OCI-LY7 (cell line): ENCODE measurements at places on chromosomes 12 and 14.

DNA sequence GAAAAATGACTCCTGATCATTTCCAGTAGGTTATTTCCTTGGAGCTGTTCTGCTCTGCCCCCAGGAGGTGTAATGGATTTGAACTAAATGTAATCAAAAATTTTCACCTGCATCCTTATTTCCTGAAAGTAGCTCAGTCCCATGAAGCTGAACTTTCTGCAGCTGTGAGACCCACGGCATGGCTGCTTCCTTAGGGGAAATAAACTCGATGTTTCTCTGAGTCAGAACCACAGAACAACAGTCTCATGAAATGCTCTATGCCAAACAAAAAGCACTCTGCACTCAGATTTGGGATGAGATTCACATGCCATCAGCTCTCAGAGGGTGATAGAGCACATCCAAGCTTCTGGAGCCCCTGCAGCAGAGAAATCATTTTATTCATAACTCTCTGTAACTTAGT is 224.1 kb upstream of the PLEKHG7 start:
- no peak for DNase-seq

- DNase-seq, result peak; percentile 91
Observed at GRCh38 chr14:76961631-76962302, 66.7 kb downstream of the IRF2BPL start.

GRCh38 chr12:107635139-107635538 is 50.5 kb upstream of the PWP1 start:
- no peak for DNase-seq

- peak; percentile 15 for DNase-seq
Observed at GRCh38 chr12:108337235-108338223, 1.6 kb downstream of the CMKLR1 start.

- DNase-seq, result no peak
Observed at GRCh38 chr14:20760950-20761349, 7.3 kb upstream of the EDDM3B start.

- DNase-seq, result peak; percentile 58
Observed at GRCh38 chr12:93167841-93168492, 209.8 kb upstream of the NUDT4 start.

- no peak for DNase-seq
Observed at GRCh38 chr12:133023566-133023965, 13.7 kb upstream of the ZNF84 start.

DNA sequence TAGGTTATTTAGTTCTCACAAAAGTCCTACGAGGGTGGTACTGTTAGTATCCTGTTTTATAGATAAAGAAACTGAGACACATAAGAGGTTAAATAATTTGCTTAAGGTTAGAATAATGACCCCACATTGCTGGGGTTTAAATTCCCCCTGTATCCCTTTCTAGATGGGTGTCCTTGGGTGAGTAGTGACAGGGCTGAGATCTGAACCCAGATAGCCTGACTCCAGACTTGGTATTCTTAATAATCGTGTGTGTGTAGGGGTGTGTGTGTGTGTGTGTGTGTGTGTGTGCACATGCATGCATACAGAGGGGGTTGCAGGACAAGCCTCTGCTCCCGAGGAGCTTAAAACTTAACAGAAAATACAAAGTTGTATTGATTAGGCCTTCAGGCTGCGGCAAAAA is 96.7 kb upstream of the PSMC1 start:
- DNase-seq, result no peak

- no peak for DNase-seq
Observed at GRCh38 chr14:99513183-99513694, 32.0 kb downstream of the CCNK start.

DNA sequence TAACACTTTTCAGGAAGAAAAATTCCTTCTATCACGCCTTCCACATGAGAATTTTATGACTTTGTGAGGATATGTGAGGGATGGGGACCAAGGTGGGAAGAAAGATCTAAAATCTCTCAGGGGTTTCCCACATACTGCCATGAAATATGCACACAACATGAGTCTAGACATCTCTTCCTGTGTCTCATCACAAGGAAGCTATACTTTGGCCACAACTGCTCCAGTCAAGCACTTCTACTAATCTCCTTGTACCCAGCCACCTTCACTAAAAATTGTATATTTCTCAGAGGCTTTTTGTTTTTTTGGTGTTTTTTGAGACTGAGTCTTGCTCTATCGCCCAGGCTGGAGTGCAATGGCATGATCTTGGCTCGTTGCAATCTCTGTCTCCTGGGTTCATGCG is 3.2 kb downstream of the OSBPL8 start:
- DNase-seq, result peak; percentile 16

DNA sequence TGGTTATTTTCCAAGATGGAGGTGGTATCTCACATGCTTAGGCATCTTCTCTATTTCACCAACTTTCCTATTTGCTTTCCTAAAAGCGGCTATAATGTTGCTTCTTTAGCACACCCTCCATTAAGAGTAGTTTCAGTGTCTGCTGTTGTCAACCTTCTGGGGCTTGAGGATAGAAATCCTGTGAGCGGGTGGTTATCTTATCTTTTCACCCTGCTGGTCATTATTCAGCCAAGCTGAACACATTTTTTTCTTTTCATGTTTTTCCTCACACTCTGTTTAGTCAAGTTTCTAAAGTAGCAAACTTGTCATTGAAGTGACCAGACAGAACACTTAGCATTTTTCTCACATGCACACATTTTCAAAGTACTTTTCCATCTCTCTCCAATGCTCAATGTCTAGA is 104.5 kb downstream of the SLC8A3 start:
- no peak for DNase-seq

- no peak for DNase-seq
Observed at GRCh38 chr12:131458931-131459772, 251.7 kb upstream of the SFSWAP start.

- DNase-seq, result no peak
Observed at GRCh38 chr12:3611860-3612703, 121.1 kb downstream of the PRMT8 start.

GRCh38 chr12:63103494-63104131 is 47.4 kb downstream of the AVPR1A start:
- DNase-seq, result peak; percentile 20

GRCh38 chr14:85418721-85419120 is 111.2 kb upstream of the FLRT2 start:
- no peak for DNase-seq

- peak; percentile 60 for DNase-seq
Observed at GRCh38 chr14:64823305-64823861, 56.3 kb downstream of the SPTB start.

DNA sequence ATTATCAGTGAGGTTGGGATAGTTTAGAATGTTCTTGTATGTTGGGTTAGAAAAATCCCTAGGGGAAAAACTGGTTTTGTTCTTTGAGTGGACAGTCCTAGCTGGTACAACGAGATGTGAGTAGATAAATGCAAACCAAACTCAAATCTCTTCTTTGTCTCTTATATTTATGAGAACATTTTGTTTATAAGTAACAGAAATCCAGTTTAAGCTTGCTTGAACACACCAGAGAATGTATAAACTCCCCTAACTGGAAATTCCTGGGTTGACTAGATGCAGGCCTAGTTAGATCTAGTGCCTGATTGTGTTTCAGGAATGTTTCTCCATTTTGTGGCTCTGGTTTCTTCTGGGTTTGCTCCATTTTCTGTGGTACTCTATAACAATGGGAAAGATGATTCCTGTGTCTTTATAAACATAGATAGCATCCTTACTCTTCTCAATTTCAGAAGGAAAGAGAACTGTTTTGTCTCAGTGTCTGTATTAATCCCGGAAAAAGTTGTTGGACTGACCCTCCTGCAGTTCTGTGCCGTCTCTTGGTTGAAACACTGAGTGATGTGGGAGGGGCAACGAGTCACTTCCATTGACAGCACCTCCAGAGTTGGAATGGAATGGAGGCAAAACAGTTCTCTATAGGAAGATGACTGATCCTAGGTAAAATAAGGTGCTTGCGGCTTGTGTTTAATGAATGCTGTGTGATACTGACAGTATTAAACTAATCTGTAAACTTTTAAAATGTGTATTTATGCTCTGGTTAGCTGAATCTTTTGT is 244.8 kb downstream of the TMTC2 start:
- DNase-seq, result no peak

DNA sequence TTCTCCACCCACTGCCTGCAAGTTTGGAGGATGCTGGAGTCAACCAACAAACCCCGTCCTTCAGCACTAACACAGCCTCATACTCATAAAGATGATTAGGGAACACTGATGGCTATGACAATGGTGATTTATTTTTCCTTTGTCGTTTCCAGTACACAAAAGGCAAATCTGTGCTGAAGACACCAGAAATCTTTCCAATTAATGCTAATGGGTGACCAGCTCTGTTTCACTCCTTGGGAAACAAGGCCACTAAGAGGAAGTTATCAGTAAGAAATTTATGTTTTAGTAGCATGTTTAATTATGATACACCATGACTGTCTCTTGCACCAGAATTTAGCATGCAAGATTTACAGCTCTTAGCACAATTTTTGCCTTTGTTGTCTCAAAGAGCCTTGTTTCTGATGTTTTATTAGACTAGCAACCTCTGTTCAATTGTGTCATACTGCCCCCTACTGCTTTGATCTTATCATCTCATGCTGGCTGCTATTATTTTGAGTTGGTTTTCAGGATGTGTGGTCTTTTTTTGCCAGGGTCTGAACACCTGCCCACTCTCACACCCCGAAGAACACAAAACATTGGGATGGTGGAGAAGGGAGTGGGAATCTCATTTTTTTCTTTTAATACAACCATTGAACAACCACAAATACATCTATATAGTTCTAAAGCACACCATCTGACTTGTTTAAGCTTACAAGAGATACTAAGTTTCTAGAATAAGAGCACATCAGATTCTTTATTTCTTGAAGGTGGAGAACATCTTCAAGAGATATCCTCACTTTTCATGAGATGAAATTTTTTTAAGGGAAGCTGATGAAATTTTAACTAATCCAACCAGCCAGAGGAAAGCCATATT is 160.9 kb downstream of the SPTSSA start:
- DNase-seq, result peak; percentile 42

- DNase-seq, result peak; percentile 3
Observed at GRCh38 chr12:11026118-11026517, 3.7 kb upstream of the TAS2R19 start.

- DNase-seq, result no peak
Observed at GRCh38 chr14:68748691-68749090, 44.2 kb downstream of the ZFP36L1 start.

DNA sequence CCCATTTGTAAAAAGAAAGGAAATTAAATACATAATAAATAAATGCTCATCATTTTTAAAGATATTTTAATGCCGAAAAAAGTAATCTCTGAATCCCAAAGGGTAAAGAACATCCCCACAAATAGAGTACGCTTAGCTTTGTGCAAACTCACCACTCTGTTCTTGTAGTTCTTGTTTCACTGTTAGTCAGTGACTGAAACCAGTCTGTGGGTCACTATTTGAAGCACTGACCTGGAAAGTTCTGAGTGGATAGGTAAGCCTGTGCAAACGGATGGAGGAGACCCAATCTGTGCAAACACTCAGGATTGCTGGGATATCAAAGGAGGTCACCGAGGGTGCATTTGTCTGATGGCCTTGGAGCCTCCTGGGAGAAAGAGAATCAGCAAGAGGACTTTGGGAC is 68.1 kb upstream of the TSPAN11 start:
- no peak for DNase-seq

DNA sequence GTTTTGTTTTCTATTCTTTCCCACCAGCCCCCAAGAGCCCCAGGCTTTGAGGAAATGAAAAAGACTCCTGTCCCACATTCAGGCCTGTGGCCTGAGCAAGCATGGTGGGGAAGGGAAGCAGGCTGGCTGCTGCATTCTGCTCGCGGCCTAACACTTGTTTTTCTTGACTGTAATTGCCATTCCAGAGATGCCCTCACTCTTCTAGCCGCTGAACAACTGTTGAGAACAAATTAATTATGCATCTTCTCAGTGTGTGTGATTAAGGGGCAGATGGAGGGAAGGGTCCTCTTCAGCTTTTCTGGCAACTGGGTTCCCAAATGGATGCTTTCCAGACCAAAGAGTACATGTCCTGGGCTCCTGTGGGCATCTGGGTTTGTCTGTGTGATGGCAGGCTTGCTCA is 43.3 kb downstream of the ADCK1 start:
- DNase-seq, result no peak

DNA sequence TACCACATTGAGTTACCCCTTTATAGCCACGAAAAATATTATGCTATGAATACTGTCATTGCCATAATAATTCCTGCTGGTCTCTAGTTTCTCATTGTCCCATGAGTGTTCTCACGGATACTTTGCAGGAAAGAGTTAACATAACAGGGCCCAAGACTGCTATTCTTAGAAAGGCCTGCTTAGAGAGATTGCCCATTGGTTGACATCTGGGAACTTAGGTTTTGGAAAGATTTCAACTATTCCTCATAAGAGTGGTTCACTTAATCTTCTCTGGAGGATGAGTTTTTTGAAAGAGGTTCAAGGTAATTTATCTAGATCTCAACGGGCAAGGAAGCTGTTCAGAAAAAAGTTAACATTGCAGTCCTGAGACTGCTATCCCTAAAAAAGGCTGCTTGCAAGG is 18.4 kb upstream of the PRPF39 start:
- DNase-seq, result no peak

GRCh38 chr12:11711651-11712327 is 62.3 kb downstream of the ETV6 start:
- no peak for DNase-seq

- DNase-seq, result no peak
Observed at GRCh38 chr12:122184517-122184916, 1.6 kb downstream of the LRRC43 start.

- DNase-seq, result no peak
Observed at GRCh38 chr14:101939646-101940170, 24.7 kb upstream of the DYNC1H1 start.

DNA sequence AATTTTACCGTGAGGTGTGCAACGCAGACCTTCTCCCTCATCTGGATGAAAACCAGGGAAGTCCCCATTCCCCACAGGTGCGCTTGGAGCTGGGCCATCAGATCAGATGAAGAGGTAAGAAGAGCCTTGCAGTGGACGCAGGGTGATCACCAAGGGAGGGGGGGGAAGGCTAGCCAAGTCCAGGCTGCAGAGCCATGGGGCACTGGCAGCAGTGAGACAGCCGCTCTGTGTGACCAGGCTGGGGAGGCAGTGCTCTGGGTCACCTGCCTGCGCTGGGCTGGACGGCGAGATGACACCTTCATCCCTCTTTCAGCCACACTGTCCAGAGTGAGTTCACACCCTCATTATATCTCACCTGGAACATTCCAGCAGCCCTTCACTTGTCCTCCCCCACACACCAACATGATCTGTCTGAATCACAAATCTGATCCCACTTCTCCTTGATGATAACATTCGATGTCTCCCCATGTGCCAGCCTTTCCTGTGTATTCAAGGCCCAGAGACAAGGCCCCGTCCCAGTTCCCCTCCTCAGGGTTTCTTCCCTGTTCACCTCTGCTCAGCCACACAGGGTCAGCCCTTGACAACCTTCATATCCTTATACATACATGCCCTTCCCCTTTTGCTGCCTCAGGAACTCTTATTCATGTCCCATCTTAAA is 65.9 kb upstream of the VASH1 start:
- no peak for DNase-seq
